ENCODE measurements at places on chromosomes 2 and 18.

DNA sequence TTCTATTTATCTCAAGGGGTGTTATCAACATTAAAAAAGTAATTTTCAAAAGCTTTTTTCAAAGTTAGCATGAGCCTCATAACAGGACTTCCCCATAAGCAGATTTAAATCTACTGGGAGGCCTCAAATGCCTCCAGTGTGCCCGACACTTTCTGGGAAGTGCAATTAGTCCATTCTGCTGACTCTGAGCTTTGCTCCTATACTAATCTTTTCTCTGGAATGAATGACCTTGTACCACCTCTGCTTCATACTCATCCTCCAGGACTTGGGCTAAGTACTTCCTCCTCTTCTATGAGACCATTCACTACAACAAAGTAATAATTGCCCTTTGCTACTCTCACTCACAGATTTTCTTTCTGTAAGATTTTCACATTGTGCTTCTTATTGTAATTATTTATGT lies 111.1 kb downstream of the RIT2 start:
- DNase-seq, result no peak

- no peak for DNase-seq
Measured at GRCh38 chr2:46866770-46867246, 48.8 kb downstream of the MCFD2 start.

GRCh38 chr2:118103951-118104940 lies 16.0 kb downstream of the INSIG2 start:
- DNase-seq, result no peak

DNA sequence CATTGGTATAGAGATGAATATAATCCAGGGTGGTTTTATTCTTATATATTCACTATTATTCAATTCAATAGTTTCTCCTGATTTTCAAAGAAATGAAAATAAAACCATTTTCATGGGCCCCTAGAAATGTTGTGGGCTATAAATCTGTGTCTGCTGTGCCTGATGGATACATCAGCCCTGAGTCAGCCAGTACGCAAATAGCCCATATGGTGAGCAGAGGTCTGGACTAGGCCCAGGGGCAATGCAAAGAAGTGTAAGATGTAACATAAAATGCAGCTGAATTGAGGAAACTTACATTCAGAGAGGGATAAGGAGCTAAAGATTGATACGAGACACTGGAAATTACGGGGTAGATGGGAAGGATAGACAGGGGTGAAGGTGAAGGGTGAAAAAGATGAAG lies 122.5 kb downstream of the MAIP1 start:
- DNase-seq, result no peak

DNA sequence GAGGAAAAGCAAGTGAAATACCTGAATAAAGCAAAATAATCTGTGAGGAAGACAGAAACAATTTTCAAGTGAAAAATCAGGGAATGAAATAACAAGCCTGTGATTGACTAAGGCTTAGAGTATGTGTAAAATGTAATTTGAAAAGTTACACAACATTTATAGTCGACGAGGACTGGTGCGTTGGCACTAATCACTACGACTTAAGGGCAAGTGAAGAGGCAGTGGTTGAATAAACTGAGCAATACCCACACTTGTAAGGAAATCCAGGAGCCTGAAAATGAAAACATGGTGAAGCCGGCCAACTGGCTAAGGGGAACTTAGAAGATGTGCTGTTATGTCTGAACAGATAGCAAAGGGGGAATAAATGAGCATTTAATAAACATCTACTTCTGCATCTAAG lies 13.4 kb downstream of the DOK1 start:
- DNase-seq, result no peak

GRCh38 chr2:20481798-20482405 lies 35.0 kb downstream of the RHOB start:
- no peak for DNase-seq

DNA sequence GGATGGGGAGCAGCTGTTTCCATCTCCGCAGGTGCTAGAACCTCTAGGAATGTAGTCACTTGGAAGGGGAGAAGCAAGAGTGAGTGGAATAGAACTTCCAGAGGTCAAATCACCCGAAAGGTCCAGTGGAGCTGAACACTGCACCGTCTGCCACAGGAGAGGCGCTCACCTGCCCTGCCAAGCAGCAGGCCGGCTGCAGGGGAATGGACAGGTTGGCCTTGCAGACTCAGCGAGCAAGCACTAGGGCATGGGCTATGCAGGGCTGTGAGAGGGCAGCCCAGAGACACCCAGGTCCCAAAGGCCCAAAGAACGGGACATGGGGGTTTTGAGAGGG lies 214.2 kb downstream of the TNS1 start:
- no peak for DNase-seq

- no peak for DNase-seq
Measured at GRCh38 chr2:25856377-25856776, 21.9 kb downstream of the ASXL2 start.

DNA sequence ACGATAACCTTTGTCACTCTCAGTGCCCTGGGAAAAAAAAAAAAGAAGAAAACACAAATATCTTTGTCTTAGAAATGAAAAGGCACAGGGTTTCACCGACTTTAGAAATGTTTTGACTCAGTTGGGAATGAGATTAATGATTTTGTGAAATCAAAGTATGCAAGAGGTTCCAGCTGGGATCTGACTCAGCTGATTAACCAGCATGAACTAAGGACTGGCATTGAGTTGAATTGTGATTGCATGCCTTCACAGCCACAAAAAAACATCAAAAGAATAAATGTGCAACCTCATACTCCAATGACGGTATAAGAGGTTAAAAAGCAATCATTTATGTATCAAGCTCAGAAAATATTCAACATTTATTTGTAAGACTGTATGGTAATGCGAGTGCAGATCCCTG lies 566.6 kb upstream of the DSEL start:
- no peak for DNase-seq

GRCh38 chr2:162506706-162507105 lies 162.8 kb downstream of the GCA start:
- no peak for DNase-seq

GRCh38 chr2:236657215-236657614 lies 87.6 kb downstream of the ACKR3 start:
- DNase-seq, result no peak

DNA sequence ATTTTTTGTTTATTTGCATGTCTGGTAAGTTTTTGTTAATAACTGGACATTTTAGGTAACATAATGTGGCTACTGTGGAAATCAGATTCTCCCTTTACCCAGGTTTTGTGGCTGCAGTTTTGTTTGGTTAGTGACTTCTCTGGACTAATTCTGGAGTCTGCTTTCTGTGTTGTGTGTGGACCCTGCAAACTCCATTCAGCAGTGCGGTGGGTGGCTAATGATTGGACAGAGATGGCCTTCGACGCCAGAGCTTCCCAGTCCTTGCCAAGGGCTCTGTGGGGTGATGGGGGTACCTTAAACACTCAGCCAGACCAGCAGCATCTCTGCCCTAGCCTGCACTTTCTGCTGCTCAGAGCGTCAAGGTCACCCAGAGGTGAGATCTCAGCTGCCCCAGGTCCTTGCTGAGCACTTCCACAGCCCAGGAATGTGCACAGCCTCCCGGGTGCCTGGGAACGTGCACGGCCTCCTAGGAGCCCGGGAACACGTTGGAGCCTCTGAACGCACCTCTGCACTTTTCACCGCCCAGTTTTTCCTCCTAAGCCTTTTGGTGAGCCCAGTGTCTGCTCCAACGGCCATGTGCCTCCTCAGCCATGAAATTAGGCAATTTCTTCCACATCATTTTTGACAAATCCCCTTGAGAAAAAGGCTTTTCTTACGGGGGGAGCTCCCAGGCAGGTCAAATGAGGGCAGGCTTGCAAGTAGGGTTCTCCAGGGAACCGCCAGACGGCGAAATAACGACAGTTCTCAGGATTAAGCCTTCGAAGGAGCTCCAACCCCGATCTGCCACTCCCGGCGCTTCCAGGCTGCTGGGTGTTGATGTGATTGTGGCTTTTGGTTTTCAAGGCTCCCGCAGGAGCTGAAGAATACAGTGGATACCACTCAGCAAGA lies 35.2 kb upstream of the KLF11 start:
- DNase-seq, result no peak

DNA sequence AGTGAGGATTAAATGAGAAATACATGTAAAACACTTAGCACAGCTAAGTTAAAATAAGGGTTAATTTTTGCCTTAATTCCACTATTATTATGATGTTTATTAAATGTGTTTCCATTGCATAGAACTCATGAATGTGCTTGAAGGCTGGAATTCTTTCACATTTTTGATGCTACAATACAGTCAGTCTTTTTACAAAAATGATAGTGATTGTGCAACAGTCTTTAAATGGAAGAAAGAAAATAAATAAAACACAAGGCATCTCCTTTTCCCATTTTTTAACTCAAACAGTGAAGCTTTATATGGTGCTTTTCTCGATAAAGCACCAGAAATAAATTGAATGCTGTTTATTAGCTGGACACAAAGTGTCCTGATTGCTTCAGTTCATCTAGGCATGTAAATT lies 123.9 kb downstream of the MAP2 start:
- DNase-seq, result no peak

DNA sequence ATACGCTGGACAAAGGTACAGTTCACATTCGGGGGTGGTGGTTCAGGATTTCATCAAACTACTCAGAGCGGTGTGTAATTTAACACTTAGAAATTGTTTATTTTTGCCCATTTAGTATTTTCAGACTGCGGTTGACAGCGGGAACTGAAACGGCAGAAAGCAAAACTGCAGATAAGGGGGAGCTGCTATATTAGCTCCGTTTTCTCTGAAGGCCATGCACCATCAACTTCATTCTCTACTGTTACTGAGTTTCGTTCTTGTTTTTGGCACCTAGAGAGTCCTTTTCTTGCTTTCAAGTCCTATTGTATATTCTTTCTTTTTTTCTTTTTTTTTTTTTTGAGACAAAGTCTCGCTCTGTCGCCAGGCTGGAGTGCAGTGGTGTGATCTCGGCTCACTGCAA lies 121.5 kb upstream of the SP3 start:
- DNase-seq, result no peak

DNA sequence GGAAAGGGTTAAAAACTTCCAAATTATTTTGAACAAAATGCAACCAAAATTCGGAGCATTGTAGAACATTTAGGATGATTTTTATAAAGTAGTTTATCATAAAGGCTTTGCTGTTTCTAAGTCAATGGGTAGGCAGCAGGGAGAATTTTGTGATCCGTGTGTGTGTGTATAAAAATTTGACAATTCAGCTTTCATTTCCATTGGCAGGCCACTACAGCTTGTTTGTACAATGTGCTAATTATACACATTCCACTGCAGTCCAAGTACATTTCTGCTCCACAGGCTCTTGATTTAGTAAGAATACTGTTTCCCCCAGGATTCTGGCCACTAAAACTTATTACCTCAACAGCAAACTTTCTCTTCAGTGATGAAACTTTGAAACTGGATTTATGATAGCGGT lies 71.8 kb upstream of the LTBP1 start:
- no peak for DNase-seq

DNA sequence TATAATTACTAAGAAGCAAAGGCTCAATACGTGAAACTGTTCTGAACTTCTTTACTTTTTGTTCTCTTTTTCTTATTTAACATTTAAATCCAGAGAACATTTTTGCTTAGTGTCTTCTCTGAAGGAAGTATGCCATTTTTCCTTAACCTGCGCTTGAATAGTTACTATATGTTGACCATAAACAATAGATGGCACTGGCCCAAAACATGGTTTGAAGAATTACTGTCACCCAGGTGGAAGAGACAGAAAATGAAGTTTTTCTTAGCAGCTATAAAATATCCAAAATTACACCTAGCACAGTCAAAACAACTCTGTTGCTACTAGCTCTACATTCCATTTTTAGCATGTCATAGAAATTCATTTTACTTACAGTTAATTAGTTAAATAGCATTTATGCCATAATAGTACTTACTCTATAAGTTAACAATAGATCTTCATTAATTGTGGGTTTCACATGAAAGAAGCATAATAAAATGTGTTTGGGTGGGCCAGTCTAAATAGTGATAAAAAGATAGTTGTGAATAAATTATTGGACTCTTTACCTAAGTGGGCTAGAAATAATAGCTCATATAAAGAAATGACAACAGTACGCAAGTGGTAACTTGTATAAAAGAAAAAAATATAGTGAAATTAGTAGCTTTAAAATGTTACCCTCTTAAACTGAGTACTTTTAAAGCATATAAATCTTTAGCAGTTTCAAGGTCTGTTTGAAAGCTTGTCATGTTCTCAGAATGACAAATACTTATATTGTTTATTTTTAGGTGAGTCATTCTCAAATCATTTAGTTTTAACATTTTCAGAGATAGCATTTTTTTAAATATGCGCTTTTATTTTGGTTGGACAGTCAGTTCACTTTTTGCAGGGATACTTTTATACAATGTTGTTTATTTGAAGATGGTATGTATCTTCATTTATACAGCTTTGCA lies 3.7 kb downstream of the ETAA1 start:
- no peak for DNase-seq

GRCh38 chr18:46321955-46322354 lies 217.8 kb downstream of the HAUS1 start:
- DNase-seq, result no peak

- DNase-seq, result no peak
Measured at GRCh38 chr2:96537734-96538486, 1.4 kb downstream of the ARID5A start.

DNA sequence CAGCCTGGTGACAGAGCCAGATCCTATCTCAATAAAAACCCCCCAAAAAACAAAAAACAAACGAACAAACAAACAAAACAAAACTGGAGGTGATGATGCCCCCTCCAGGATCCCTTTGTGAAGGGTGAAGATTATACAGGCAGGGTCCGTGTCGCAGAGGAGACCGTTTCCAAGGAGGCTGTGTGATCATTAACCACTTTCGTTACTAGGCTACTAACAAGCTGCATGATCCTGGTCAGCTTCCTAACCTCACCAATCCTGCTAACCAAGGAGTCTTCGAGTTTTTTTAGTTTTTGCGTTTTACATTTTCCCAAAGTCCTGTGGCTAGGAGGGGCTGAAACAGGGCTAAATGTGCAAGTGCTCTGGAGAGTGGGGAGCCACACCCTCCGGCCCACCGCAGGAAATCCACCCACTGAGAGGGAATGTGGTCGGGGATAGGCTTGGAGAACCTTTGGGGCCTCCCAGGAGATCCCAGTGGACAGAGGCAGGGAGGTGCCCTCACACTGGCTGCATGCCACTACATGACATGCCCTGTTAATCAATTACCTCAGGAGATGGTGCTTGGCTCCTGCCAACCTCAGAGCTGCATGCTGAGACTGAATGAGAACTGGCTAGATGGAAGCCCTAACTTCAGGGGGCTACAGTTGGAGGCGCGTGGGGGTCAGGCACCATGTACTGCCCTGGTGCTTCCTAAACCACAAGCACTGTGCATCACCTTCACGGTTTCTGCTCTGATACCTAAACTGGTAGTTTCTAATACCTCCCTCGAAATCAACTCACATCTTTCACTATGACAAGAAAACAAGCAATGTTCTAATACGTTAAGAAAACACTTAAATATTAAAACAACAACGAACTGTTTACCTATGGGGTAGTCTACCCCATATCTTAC lies 67.5 kb upstream of the RGPD5 start:
- DNase-seq, result no peak

All from stimulated activated CD8-positive, alpha-beta memory T cell treated with anti-CD3 and anti-CD28 coated beads, Interleukin-15, amount 100 ng/mL, for 24 hours (primary cell).